ENCODE measurements at places on chromosomes 6 and 20. TPM values are rescaled to one million over a fixed set of nuclear protein-coding genes. Genes with fewer than 3 reads are reported as not detected.

SCGN gene
- total RNA-seq: 0.24 TPM

SLC25A27 gene
- 14.3 TPM for total RNA-seq

JPH2 gene
- 4.2 TPM for total RNA-seq

HAO1 gene
- total RNA-seq: not detected

TPX2 gene
- 6.7 TPM for total RNA-seq

BLTP3A gene
- 18.7 TPM for total RNA-seq

DYNLT2 gene
- total RNA-seq: 1.1 TPM

METTL24 gene
- total RNA-seq: 2.1 TPM

ENPP1 gene
- 0.89 TPM for total RNA-seq

MLN gene
- not detected for total RNA-seq

ANKS1A gene
- total RNA-seq: 52.4 TPM

TFAP2C gene
- 6.5 TPM for total RNA-seq

C6orf15 gene
- not detected for total RNA-seq

PROKR2 gene
- total RNA-seq: not detected

LGSN gene
- 1.6 TPM for total RNA-seq

ITCH gene
- 57.2 TPM for total RNA-seq

SLC35F1 gene
- 0.13 TPM for total RNA-seq

HDGFL1 gene
- not detected for total RNA-seq

MCHR2 gene
- not detected for total RNA-seq

AKAP7 gene
- 11.3 TPM for total RNA-seq

STMND1 gene
- 2.6 TPM for total RNA-seq

C6orf58 gene
- total RNA-seq: not detected

ZSCAN23 gene
- total RNA-seq: 3.5 TPM

TRAPPC3L gene
- total RNA-seq: not detected

ULBP3 gene
- total RNA-seq: not detected

GPR6 gene
- total RNA-seq: not detected

CALHM6 gene
- total RNA-seq: 2.7 TPM

LYRM4 gene
- 14.7 TPM for total RNA-seq

EYS gene
- total RNA-seq: under 0.01 TPM

RTEL1 gene
- 8.6 TPM for total RNA-seq

RUNX2 gene
- 4.0 TPM for total RNA-seq

RBPJL gene
- 0.13 TPM for total RNA-seq

NTSR1 gene
- 1.4 TPM for total RNA-seq

BTNL2 gene
- not detected for total RNA-seq

PAK5 gene
- total RNA-seq: not detected

AVP gene
- not detected for total RNA-seq

HINT3 gene
- total RNA-seq: 23.3 TPM

ID4 gene
- total RNA-seq: 38.5 TPM
